Tongue (tissue), 3 donors: ENCODE measurements at places on chromosomes 2 and 18. TPM values are rescaled to one million over a fixed set of nuclear protein-coding genes. Genes with fewer than 3 reads are reported as not detected.

- DNase-seq: no peak
Measured at GRCh38 chr18:22422909-22423548, 5.3 kb upstream of the CTAGE1 start.

DNA sequence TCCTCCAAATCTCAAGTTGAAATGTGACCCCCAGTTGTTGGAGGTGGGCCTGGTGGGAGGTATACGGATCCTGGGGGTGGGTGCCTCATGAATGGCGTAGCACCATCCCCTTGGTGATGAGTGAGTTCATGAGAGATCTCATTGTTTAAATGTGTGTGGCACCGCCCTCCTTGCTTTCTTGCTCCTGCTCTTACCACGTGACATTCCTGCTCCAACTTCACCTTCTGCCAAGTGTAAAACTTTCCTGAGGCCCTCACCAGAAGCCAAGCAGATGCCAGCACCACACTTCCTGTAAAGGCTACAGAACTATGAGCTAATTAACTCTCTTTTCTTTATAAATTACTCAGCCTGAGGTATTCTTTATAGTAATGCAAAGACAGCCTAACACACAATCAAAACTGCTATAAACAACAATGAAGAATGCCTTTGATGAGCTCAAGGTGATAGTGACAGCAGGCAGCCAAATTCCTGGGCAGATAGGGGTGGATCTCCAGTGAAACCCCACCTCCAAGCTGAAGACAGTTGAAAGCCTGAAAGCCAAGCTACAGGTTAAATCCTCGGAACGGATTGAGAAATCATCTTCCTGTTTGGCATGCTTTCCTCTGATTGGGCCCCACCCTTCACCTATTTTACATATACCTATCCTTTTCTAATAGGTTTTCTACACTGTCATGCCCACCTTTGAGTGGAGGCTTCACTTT is 26.9 kb downstream of the MCEE start:
- DNase-seq: no peak

GRCh38 chr2:2703762-2704427 is 372.8 kb upstream of the MYT1L start:
- DNase-seq: no peak

DNA sequence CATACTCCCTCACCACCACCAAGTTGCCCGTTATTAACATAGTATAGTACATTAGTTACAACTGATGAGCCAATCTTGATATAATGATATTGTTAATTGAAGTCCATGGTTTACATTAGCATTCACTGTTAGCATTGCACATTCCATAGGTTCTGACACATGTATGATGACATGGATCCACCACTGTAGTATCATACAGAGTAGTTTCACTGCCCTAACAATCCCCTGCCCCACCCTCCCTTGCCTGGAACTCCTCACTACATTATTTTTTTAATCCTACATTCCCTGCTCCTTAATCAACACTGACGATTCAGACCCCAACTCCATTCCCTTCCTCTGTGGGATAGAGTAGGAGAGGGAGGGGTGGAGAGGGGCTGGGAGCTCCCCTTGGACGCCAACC is 20.2 kb upstream of the ST3GAL5 start:
- DNase-seq: no peak

The SP3 gene
- total RNA-seq: 203 TPM

The POTEJ gene
- not detected for total RNA-seq

The MC2R gene
- not detected for total RNA-seq

DNA sequence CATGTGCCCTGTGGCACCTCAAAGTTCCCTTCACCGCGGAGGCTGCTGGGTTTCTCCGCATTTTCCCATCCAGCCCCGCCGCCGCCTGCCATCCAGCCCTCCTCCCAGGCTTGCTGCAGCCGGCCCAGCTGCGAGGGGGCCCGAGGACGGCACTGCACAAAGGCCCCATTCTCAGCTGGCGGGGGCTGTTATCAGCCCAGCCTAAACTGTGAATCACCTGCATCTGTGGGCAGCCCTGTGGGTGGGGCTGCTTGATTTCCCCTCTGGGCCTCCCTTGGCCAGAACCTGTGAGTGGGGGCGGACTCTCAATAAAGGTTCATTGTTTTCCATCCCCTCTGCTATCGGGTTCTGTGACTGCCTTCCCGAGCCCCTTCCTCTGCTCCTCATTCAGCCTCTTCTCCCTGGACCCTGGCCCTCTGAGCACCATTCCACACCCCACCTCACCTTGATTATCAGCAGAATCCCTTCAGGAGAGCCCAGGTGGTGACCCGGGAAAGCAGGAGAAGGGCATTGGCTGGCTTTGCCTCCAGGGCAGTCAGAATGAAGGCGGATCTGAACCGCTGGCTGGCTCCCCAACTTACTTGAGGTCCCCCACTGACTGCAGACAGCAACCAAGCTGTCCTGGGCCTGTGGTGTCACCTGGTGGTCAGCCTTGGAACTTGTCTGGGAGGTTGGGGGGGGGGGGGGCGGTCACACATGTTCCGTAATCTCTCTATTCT is 204.5 kb downstream of the ZFP36L2 start:
- DNase-seq: no peak

The DES gene
- total RNA-seq: 5,232 TPM

GRCh38 chr2:13581471-13581870 is 864.7 kb downstream of the TRIB2 start:
- no peak for DNase-seq

The WNT6 gene
- 1.9 TPM for total RNA-seq

- DNase-seq: no peak
Measured at GRCh38 chr18:63236406-63236805, 83.2 kb downstream of the BCL2 start.

DNA sequence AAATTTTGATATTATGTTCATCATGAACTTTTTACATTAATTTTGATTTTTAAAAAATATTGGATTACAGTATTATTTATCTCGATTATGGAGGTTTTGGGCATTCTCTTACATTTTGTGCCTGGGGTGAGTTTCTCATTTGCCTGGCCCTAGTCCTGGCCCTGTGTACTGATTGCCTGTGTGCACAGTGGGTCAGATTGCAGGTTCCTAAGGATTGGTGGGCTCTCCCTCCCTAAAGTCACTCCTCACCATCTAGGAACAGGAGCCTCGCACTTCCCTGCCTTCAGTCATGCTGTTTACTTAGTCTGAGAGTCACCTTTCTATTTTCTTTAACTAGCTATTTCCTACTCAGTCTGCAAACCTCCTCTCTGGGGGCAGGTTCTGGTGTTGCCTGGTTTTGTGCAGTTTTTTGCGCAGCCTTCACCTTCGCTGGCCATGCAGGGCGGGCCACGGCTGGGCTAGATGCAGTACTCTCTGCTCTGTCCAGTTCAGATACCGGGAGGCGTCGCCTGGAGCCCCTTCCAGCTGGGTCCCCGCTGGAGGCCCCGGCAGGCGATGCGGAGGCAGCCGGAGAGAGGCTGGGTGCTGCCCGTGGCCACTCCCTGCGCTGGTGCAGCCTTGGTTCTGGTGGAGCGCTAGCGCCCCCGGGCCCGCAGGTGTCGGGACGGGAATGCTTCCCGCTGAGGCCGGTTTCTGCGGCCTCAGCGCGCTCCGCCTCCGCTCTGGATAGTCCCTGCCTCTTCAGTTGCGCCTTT is 23.3 kb upstream of the MC5R start:
- peak; percentile 82 for DNase-seq

DNA sequence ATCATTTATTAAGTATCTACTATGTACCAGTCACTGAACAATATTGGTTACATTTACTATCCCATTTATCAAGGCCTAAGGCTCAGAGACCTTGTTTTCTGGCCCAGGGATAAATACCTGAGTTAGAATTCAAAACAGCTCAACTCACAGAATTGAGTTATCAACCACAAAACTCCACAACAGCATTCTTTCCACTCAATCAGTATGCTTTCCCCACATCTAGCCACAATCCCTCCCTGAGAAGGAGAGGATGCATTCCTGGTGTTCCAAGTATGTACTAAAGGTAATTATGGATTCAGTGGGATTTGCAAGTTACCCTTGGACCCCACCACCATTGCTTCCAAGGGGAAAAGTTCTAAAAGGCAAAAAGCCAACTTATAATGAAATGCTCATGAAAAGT is 104.2 kb upstream of the PID1 start:
- no peak for DNase-seq

DNA sequence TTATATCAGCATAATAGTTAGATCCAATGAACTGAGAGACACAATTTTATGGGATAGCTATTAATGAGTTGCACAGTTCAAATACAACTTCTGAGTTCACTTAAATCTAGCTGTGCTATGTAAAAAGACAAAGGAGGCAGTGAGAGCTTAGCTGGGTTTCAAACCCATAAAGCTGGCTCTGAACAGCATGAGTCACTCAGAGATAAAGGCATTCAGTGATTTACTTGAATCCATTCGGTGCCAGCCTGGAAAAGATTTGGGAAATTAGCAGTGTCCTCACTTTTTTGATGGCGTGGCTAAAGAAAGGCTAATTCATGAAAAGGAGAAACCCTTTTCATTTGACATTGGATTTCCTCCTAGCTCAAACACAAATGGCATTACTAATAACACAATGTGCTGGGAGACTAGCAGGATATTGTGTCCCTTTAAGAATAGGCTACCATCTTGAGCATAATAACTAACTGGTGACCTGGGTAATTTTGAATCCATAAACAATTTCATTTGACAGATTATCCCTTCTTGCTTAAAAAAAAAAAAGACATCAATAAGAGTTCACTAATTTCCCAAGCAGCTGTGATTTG is 98.4 kb upstream of the NEUROD1 start:
- no peak for DNase-seq

The ASNSD1 gene
- 67.1 TPM for total RNA-seq

The UGP2 gene
- total RNA-seq: 545 TPM

- DNase-seq: peak; percentile 36
Measured at GRCh38 chr2:180463608-180464007, 456.5 kb upstream of the CWC22 start.

- peak; percentile 32 for DNase-seq
Measured at GRCh38 chr2:118464546-118465265, 376.4 kb downstream of the INSIG2 start.

DNA sequence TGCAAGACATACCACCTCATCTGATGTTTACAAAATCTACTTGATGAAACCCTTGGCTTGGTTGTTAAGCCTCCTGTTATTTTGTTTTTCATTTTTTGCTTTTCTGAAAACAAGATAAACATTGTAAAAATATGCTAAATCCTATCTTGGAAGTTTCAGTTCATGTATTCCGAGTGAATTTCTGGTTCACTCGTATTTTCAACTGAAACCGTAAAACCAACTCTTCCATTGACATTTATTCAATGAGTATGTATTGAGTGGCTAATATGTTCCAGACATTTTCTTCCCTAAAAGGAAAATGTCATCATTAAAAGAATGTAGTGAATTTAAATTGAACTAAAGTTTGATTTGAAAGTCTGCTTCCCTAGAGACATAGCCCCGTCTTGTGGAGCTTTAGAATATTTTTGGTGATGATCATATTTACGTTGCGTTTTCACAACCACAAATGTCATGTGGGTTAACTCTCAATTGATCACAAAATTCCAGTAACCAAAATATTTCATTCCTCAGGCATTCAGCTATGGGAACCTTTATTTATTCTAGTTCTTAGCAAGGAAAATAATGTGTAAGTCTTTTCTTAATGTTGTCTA is 204.2 kb downstream of the MBD2 start:
- DNase-seq: no peak

The APCDD1 gene
- 31.2 TPM for total RNA-seq

The MAP4K4 gene
- 111 TPM for total RNA-seq

- peak; percentile 4 for DNase-seq
Measured at GRCh38 chr2:140786585-140786984, 1344.2 kb downstream of the LRP1B start.

The PROC gene
- total RNA-seq: not detected

The GALNT13 gene
- total RNA-seq: 1.1 TPM

DNA sequence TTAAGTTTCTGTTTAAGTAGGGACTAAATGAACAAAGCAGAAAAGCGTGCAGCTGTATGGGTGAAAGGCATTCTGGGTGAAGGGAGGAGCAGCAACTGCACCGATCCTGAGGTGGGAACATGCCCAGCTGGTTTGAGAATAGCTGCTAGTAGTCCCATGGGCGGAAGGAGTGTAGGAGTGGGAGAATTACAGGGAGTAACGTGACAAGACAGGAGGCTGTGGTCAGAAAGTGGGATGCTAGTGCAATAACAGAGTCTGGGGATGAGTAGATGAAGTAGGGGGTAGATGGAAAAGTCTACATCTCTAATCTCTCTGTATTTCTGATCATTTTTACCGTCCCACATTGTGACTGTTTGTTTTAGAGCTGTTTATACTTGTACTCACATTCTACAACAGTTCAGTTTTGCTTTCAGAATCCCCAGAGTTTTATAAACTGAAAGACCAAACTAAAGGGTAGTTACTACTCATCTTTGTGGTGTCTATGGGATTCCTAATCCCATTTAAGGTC is 118.9 kb downstream of the LCLAT1 start:
- peak; percentile 34 for DNase-seq

The VWA3B gene
- total RNA-seq: 0.10 TPM

The RPRM gene
- total RNA-seq: 0.21 TPM

GRCh38 chr18:68847219-68847837 is 49.4 kb downstream of the CCDC102B start:
- peak; percentile 45 for DNase-seq

The ZNF396 gene
- total RNA-seq: 1.5 TPM

- no peak for DNase-seq
Measured at GRCh38 chr18:1658908-1659566, 754.4 kb downstream of the ADCYAP1 start.

DNA sequence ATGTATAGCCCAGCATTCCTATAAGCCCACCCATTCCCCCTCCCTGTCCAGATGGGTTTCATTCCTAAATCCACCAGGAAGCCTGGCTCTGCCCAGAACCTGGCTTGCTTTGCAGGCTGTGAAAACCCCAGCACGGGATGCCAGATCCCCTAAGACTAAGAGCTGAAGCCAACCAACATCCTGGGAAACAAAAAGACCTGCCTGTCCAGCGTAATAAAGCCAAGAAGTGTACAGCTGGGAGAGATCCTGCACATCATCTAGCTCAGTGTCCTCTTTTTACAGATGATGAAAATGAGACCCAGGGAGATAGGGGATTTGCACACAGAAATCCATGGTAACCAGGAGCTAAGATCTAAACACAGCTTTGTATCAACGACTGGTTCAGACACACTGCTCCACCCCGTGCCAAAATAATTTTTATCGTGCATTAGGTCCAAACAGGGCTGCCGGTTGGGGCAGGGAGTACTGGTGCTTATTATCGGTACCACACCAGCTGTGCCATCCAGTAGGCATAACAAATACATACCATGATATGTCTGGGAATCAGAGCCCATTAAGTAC is 2.9 kb downstream of the RND3 start:
- peak; percentile 77 for DNase-seq

The FASTKD2 gene
- 51.6 TPM for total RNA-seq
